Stimulated activated CD4-positive, alpha-beta T cell treated with anti-CD3 and anti-CD28 coated beads, Interleukin-12 subunit alpha, Interleukin-12 subunit beta, amount 100 ng/mL, for 24 hours (primary cell): ENCODE measurements at places on chromosomes 5 and 9.

DNA sequence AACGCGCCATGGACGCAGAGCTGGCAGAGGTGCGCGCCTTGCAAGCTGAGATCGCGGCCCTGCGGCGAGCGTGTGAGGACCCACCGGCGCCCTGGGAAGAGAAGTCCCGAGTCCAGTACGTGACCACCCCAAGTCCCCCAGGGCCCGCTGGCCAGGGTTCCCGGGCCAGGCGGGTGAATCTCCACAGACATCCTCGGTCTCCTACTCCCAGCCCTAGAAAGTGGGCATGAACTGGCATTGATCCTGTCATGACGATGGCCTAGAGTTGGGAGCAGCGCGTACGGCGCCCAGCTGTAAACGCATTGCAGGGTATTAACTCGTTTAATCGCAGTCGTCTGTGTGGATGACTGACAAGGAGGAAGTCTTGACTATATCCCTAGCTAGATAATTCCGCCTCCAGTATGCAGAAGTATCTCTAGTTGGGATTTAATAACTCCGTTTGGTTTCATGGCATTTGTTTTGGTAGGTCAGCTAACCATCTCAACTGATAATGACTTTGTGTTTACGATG is 293 bp downstream of the CENPP start:
- no peak for DNase-seq

- no peak for DNase-seq
Measured at GRCh38 chr5:123503299-123503698, 8.7 kb upstream of the CSNK1G3 start.

- no peak for DNase-seq
Measured at GRCh38 chr5:85395526-85395925, 1010.8 kb upstream of the EDIL3 start.

DNA sequence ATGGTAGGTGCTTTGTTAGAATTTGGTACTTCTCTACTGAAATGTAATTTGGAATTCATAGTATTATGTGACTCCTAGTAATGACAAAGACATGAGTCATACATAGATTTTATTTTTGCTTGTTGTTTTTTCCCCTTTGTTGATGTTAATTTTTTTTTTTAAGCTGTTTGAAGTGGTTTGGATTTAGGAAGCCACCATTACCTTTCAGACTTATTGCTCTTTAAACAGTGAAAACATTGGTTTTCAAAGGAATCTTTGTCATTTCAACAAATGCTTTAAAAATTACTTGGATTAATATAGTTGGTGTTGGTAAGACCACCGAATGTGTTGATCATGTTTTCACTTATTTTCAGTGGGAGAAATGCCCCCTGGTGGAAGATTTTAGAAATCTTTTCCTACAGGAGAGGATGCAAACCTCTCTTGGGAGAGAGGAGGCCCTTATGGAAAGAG is 170.1 kb upstream of the PITX1 start:
- DNase-seq, result no peak

- no peak for DNase-seq
Measured at GRCh38 chr9:130382096-130382495, 62.7 kb upstream of the ASS1 start.

GRCh38 chr9:3507395-3508077 is 18.3 kb downstream of the RFX3 start:
- no peak for DNase-seq

DNA sequence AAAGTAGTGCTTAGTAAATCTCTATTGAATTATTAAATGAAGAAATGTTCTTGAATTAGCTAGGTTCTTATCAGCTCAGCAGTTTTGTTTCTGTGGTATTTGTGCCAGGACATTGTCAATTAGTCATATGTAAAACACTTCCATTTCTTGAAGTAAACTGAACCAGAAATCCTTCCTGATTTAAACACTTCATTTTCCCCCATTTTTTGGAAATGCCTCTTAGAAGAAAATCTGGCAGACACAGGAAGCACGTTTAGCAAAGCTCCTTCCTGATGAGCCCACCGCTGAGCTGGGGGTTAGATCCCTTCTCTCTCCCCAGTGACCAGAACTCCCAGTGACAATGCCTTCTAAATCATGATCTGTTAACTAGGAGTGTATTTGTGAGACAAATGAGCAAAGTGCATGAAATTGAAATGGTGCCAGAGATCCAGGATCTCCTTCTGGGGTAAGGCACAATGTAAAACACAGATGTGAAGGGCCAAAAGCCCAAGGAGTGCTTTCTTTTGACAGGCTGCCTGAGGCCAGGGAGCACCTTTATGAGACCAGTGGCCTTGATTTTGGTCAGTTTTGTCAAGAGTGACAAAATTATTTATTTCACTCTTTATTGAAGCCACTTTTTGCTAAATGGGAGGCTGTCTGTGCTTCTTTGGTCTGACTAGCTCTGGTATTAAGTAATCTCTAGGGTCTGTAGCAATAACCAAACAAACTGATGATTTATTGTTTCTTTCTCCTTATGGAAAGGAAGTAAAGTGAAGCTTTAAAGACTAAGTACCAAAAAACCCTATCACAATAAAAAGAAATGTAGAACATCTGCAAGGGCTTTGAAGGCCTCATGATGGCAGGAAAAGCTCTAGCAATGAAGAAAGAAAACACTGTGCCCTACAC is 25.5 kb upstream of the RUSC2 start:
- DNase-seq, result no peak

DNA sequence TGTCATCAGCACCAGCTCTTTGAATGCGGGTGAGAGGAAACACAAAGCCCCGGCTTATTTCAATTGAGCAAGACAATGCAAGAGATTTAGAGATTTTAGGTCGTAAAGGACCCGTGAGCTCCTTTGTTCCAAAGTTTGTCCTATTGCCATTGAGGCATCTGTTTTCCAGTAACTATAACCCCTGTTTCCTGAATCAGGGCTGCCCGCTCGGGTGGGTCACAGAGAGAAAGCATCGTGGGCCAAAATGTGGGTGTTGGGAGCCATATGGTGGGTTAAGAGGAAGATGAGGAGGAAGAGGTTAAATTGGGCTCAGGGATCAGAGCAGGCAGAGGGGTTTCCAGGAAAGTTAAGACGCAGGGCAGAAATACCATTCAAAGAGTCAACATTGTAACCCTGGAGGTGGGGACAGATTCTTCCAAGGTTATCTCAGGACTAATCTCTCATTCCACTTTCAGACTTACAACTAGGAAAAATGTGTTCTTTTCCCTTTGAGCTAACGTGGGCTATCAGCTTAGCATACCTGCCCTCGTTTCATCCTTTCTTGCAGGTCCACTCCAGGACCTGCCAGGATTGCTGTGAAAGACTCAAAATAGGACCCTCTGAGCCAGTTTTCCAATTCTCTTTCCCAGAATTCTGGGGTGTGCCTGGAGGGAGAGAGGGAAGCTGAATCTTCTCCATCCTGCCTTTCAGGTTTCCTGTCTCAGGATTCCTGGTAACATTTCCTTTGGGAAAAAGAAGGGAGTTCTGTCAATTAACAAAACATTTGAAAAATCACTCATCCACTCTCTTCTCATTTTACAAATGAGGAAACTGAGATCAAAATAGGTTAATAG is 95.5 kb upstream of the TAF11L2 start:
- no peak for DNase-seq

- no peak for DNase-seq
Measured at GRCh38 chr5:174094857-174095606, 49.5 kb downstream of the NSG2 start.

DNA sequence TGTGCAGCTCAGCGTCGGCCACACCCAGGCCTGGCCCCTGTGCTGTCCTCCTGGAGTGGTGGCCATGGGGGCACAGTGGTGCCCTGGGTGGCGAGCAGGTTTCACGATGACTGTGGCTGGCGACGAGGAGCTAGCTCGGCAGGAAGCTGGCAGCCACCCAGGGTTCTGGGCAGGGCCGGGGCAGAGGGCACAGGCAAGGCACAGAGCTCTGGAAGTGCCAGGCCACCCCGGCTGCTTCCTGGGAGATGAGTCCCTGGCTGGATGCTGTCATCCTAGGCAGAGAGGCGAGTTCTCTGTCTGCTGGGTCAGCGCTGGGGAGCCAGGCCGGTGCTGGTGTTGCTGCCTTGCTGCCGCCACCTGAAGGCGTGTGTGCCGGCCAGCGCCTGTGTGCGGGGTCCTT is 51.7 kb downstream of the RXRA start:
- no peak for DNase-seq

DNA sequence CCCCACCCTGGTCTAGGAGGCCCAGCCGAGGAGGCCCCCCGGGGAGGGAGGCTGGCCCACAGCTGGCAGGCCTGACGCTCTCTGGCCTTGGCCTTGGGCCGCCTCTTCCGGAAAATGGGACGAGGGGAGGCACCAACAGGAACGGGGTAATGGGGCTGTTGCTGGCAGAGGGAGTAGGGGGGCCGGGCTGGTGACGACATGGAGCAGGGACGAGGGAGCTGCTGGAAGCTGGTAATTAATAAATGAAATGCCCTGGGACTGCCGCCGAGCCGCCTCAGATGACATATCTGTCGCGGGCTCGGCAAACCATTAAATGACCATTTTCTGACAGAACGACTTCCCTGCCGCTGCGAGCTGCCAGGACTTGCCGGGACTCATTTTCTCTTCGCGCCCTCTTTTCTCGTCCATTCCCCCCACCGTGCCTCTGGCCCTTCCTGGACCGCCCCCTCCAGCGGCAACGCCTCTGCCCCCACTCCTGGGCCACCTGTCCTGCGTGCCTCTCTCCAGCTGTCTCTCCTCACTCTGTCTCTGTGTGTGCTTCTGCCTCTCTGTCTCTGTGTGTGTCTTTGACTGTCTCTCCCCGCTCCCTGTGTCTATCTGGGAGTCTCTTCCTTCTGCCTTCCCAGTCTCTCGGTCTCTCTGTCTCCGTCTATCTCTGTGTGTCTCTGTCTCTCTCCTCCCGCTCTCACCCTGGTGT is 215.7 kb downstream of the PAX5 start:
- DNase-seq, result no peak

GRCh38 chr9:114025196-114025753 is 52.8 kb downstream of the AMBP start:
- no peak for DNase-seq

- DNase-seq, result no peak
Measured at GRCh38 chr9:6128030-6128429, 87.6 kb upstream of the IL33 start.

- DNase-seq, result no peak
Measured at GRCh38 chr5:31413030-31413812, 118.7 kb downstream of the DROSHA start.

- DNase-seq, result no peak
Measured at GRCh38 chr9:81827616-81828296, 100.5 kb upstream of the SPATA31D4 start.

GRCh38 chr5:162283609-162284008 is 216.0 kb downstream of the GABRG2 start:
- no peak for DNase-seq

- no peak for DNase-seq
Measured at GRCh38 chr9:124877021-124877782, 15.3 kb downstream of the ARPC5L start.

GRCh38 chr9:121393318-121393717 is 23.3 kb upstream of the STOM start:
- DNase-seq, result no peak

- no peak for DNase-seq
Measured at GRCh38 chr9:124897570-124898460, 35.9 kb downstream of the ARPC5L start.

- no peak for DNase-seq
Measured at GRCh38 chr5:175471628-175472027, 6.7 kb upstream of the SFXN1 start.

GRCh38 chr9:119250730-119251129 is 118.5 kb downstream of the BRINP1 start:
- DNase-seq, result no peak

GRCh38 chr5:10457682-10458574 is 16.2 kb downstream of the ROPN1L start:
- DNase-seq, result no peak

GRCh38 chr5:159319832-159320231 is 10.5 kb downstream of the IL12B start:
- no peak for DNase-seq

GRCh38 chr9:133576031-133576874 is 32.9 kb downstream of the FAM163B start:
- no peak for DNase-seq

- no peak for DNase-seq
Measured at GRCh38 chr5:17399931-17400330, 98.1 kb upstream of the TAF11L2 start.
